Stimulated activated CD8-positive, alpha-beta memory T cell treated with anti-CD3 and anti-CD28 coated beads, Interleukin-7, amount 100 ng/mL, for 1 hour (primary cell): ENCODE measurements at places on chromosomes 16 and 17.

- DNase-seq: no peak
These were observed 2.3 kb downstream of the LRRC3C start for GRCh38 chr17:39929646-39930407.

DNA sequence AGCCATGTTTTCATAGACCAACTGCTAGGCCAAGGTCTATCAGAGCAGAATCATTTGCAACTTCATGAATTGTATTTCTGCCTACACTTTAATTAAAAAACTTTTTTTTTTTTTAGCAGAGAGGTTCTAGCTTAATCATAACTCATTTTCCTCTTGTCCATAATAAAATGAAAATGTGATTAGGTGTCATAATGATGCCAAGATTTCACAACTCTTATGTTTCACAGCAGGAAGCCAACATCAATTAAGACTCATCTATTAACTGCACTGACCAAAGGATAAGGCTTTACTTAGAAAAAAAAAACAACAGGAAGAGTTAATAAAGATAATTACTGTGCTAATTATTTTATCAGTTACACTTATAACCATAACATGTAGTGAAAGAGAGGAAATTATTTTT lies 18.9 kb upstream of the RNF43 start:
- DNase-seq: no peak

GRCh38 chr17:64163468-64163867 lies 33.5 kb upstream of the ERN1 start:
- no peak for DNase-seq

GRCh38 chr16:22670551-22671041 lies 143.4 kb upstream of the HS3ST2 start:
- DNase-seq: no peak

GRCh38 chr17:2903193-2903974 lies 107.1 kb downstream of the RAP1GAP2 start:
- DNase-seq: no peak

DNA sequence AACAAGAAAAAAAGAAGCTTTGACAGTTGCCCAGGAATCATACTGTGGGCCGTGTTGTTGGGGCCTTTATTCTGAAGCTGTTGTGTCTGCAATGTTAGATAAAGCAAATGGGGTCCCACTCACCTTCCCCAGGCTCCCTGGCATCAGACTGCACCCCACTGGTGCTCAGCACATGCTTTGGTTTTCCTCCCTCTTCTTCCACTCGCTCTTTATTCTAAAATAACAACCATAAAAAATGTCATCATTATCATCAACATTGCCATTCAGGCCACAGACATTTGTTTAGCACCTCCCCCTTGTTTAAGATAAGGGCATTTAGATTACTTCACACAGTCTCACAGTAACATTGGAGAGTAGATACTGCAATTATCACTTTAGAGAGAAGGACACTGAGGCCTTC lies 8.2 kb downstream of the MYLK3 start:
- DNase-seq: no peak

- no peak for DNase-seq
These were observed 6.7 kb upstream of the CIITA start for GRCh38 chr16:10870137-10870776.

- DNase-seq: no peak
These were observed 1.1 kb downstream of the CFAP119 start for GRCh38 chr16:30760577-30761426.

DNA sequence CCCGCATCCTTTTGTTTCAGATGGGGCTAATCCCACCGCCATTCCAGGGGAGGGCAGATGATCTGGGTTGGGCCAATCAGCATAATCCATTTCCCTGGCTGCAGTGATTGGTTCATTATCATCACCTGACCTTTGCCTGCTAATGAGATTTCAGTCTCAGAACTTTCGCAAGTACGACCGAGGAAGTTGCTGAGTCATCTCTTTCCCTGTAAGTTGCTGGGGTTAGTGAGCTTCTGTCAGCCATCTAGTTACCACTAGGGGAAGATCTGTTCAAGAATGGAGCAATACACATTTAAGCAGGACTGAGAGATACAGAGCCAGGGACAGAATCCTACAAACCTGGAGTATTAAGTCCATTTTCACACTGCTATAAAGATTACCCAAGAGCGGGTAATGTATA lies 65.3 kb upstream of the NUDT7 start:
- no peak for DNase-seq

DNA sequence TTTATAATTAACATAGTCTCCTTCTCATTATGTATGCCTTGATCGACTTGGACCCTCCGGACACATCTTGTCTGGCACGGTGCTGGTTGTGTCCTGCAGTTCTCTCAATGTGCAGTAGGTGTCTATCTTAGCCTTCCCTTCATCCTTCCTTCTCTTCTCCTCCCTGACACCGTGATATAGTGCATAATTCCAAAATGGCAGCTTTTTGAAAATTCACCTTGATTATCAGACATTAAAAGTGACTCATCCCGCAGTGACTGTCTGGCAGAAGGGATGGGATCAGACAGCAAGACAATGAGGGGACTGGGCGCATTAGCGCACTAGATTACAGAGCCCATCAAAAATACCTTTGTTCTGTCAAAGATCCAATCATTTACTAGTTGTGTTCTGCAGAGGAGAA lies 70.0 kb upstream of the PMFBP1 start:
- DNase-seq: no peak

DNA sequence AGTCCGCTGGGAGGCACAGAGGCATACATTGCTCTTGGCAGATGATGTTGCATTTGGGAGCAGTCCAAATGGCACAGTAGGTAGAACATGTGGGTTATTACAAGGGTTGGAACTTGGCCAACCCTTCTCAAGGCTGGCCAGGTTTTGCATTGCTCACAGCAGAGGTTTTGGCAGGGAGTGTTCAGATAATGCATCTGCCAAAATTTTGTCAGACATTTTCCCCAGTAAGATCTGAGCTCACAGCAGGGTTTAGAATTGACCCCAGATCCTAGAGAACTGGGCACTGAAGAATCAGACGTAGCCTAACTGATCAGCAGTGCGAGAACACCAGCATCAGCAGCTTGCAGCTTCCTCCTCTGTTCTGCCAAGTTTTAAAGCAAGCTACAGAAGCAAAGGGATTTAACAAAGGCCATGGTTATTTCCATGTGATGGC lies 468.8 kb upstream of the KIF2B start:
- no peak for DNase-seq

GRCh38 chr17:28744972-28745785 lies 1.4 kb downstream of the TRAF4 start:
- no peak for DNase-seq

DNA sequence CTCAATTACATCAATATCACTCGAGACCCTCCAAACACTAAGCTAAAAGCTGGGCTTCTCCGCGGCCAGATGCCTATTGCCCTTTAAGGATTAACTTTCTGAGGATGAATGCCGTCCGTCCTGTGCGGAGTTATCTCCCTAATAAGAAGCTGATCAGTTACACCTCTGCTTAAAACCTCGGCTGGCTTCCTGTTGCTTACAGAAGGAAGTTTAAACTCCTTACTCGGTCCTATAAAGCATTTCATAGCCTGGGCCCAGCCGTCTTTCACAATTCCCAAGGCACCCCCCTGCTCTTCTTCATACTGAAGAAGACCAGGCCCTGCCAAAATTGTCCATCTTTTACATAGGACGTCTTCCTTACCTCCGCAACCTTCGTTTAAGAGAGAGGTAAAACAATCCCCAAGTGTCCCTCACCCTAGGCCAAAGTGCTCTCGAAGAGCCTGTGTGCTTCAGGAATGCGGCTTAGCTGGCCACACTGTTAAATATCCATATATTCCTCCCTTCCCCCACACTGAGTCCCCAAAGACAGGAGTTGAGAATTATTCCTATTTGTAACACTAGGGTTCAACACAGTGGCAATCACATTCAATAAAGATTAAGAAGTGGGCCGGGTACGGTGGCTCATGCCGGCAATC lies 112.6 kb upstream of the IRX5 start:
- no peak for DNase-seq

GRCh38 chr17:74147966-74148365 lies 55.5 kb upstream of the RPL38 start:
- DNase-seq: no peak

DNA sequence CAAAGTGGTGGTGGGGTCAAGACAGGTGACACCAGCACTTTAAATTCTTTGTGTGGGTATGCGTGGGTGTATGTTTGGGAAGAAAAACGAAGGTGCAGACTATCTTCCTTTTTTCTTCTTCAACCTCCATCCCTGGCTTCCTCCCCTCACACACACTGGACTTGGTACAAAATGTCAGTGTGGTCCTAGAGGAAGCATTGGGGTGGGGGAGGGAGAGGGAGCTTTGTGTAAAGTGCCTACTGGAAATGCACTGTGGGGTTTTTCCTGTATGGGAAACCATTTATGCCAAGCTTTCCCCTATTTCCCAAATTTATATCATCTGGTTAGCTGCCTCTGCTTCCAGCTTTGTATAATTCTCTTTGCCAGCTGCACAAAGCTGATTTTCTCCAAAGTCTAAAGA lies 44.4 kb downstream of the SLFN12L start:
- no peak for DNase-seq

GRCh38 chr16:35734728-35735402 lies 2275.5 kb downstream of the TP53TG3F start:
- no peak for DNase-seq

GRCh38 chr16:10367616-10368188 lies 18.2 kb upstream of the ATF7IP2 start:
- no peak for DNase-seq

GRCh38 chr16:77761204-77761603 lies 27.2 kb upstream of the VAT1L start:
- DNase-seq: no peak

GRCh38 chr16:22721511-22722100 lies 92.4 kb upstream of the HS3ST2 start:
- DNase-seq: no peak

DNA sequence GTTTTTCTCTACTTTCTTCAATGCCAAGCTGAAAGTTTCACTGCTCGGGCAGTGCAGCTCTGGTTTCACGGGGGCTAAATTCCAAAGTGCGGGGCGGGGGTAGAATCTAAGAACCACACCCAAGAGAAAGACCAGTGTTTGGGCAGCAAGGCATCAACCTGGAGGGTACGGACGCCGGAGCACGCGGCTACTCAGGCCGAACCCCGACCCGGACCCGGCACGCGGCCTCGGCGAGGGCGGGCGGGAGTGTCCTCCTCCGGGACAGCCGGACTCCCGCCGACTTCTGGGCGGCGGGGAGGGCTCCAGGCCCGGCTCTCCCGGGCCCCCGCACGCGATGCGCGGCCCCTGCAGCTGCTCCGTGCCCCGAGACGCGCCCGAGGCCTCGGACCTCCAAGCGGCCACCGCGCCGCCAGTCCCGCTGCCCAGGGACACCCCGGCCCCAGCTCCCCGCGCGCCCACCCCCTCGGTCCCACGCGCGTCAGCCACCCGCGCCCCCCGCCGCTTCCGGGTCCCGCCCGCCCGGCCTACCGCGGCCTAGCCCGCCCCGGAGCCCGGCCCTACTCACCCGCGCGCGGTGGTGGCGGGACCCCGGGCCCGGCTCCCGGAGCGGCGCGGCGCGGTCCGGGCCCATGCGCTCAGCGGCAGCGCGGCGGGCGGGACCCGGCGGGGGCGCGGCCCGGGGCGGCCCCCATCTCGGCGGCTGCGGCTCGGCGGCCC lies 561 bp downstream of the AXIN1 start:
- no peak for DNase-seq

DNA sequence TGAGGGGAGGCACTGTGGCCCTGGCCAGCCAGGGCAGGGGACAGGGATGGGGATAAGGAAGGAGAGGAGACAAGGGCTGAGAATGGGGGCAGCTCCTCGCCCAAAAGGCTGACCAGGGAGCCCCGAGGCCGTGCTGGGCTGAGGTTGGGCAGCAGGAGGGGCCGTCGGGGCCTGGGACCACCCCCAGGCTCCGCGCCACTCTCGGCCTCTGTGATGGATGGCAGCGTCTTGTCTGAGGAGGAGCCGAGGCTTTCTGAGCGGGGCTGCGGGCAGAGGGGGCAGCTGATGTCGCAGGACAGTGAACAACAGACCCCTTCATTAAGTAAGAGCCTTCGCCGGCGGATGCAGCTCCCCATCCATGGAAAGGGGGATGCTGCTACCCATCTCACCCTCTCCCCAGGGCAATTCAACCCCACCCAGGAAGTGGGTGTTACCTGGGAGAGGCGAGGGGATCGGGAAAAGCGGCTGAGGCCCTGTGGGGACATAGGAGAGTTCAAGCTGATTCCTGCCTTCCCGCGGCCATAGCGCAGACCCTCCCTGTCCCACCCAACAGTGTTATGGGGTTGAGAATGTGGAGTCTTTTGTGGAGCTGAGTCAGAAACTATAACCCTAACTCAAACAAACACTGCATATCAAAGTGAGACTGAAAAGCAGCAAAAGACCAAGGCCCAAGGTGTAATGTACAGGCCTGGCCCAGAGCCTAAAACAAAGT lies 9.1 kb upstream of the RAB5C start:
- DNase-seq: no peak

DNA sequence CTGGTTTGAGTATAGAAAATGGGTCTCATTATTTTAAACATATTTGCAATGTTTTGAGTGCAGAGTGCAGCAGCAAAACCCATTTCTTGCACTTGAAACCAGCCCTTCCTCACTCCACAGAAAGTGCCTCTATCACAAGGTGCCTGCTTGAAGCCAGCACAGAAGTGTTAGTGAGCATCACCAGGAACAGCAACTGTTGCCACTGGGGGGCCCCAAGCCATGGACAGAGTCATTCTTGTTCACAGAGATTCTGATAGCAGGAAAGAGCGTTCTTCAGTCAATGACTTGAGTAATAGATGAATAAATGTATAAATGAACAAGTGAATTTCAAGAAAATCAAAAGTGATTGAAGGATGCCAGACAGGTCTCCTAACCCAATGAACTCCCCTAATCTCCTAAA lies 45.6 kb downstream of the CHD9NB start:
- no peak for DNase-seq

DNA sequence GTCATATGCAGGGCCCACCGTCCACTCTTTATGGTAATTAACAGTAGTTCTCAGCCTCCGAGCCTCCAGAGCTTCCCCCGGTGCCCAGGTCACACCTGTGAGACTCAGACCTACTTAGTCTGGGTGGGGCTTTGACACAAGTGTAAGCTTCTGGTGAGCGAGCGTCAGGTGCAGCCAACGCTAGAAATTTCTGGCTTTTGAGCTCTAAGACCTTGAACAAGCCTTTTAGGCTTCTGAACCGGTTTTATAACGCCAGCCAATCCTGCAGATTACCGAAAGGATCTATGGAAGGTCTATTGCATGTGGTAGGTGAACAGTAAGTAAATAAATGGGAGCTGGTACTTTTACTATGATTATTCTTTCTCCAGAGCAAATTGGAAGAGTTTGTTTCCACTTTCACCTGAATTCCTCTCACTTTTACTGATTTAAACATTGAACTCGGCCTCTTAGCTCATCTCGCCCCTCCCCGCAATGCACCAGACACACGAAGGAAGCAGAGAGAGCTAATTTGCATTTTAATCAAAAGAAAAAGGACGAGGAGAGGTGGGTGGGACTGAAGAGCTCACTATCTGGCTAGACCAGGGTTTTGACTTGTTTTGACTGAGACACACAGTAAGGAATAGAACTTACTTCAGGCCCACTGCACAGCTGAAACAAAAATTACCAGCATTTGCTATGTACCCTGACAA lies 47.1 kb downstream of the ABAT start:
- DNase-seq: no peak
